GM13976 (cell line): ENCODE measurements at places on chromosomes 11 and 22.

DNA sequence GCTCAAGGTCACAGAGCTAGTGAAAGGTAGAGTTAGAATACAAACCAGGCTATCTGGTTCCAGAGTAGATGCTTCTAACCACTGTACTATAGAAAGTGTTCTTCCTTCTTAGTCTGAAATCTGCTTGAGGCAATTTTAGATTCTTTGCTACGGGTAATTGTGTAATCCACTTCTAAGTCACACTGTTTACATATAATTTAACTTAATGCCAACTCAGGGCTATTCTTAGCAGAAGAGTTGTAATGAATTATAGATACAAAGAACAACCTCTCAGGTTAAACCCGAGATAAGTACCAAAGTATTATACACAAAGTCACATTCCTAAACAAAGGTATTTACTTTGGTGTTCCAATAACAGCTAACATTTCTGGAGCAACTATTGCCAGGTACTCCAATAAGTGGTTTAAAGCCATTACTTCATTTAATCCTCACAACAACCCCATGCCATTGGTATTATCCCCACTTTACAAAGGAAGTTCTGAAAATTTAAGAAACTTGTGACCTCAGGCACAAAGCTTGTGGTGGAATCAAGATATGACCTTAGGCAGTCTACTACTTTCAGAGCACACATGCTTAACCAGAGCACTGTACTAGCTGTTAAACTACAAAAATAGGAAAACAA is 31.1 kb upstream of the DDI1 start:
- no peak for DNase-seq

GRCh38 chr11:32758291-32758690 is 36.2 kb downstream of the CCDC73 start:
- no peak for DNase-seq

GRCh38 chr22:45677063-45677462 is 5.4 kb downstream of the ATXN10 start:
- no peak for DNase-seq

DNA sequence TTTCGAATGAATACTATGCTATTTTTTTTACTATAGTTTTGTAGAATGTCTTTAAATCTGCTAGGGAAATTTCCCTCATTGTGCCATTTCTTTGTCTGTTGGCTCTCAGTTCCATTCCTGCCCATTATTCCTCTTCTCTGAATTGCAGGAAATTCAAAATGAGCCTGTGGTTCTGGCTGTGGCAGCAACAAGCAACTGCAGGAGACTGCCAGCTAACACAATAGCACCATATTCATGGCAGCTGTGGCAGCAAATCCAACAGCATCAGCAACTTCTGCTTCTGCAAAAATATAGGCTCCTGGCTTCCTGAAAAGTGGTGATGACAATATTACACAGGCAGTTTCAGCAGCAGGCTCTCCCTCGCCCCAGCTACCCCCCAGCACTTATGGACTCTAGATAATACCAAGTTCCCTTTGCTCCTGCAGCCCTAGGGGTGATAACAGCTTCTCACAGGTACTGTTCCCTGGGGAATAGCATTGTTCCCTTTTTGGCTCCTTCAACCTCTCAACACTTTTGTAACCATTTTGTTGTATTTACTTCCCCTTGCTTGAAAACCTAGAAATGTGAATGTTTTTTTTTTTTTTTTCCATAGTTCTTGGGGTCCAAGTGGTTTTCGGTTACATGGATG is 9.3 kb downstream of the PATE4 start:
- DNase-seq: no peak

DNA sequence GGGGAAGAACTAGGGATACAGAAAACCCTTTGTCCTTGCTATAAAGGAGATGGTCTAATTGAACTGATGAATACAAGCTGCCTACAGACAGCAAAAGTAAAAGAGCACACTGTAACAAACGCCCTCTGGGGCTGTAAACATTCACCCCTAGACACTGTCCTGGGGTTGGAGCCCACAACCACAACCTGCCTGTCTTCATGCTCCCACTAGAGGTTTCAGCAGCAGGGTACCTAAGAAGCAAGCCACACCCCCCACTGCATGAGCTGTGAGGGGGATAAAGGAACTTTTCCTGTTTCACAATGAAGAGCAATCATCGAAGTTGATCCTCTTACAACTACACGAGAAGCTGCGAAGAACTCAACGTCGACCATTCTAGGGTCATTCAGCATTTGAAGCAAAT is 90.5 kb upstream of the LUZP2 start:
- DNase-seq: no peak
